Activated T-helper 9 cell treated with anti-CD3 and anti-CD28 coated beads, Interleukin-2, amount 50 U/mL, for 16 hours (primary cell): ENCODE measurements at places on chromosomes 7 and 10.

- DNase-seq = no peak
These were observed 58.6 kb downstream of the EBLN1 start for GRCh38 chr10:22159180-22159579.

DNA sequence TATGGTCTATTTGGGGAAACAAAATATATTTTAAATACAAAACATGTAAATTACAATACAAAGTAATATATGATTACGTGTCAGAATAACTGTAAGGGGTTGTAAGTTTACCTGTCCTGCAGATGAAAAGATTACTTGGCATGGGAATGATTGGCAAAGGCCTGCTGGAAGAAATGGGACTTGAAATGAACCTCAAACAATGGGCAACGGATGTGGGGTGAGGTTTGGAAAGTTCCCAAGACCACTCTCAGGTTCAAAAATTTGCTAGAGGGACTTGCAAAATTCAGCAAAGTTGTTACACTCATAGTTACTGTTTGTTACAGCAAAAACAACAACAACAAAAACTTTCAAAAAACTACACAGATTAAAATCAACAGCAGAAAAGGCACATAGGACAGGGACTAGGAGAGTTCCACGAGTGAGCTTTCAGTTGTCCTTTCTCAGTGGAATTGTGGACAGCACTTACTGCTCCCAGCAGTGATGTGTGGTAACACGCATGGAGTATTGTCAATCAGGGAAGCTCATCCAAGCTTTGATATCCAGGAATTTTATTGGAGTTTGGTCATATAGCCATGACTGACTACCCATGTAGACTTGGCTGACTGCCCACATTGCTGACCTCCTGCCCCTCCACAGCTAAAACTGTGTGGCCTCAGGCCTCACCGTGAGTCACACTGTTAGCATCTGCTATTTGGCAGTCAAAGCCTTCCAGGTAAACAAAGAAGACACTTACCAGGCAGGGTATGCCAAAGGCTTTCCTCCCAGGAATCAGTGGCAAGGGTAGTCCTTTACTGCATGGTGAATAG, 43.8 kb downstream of the EXOC6 start:
- DNase-seq = no peak

DNA sequence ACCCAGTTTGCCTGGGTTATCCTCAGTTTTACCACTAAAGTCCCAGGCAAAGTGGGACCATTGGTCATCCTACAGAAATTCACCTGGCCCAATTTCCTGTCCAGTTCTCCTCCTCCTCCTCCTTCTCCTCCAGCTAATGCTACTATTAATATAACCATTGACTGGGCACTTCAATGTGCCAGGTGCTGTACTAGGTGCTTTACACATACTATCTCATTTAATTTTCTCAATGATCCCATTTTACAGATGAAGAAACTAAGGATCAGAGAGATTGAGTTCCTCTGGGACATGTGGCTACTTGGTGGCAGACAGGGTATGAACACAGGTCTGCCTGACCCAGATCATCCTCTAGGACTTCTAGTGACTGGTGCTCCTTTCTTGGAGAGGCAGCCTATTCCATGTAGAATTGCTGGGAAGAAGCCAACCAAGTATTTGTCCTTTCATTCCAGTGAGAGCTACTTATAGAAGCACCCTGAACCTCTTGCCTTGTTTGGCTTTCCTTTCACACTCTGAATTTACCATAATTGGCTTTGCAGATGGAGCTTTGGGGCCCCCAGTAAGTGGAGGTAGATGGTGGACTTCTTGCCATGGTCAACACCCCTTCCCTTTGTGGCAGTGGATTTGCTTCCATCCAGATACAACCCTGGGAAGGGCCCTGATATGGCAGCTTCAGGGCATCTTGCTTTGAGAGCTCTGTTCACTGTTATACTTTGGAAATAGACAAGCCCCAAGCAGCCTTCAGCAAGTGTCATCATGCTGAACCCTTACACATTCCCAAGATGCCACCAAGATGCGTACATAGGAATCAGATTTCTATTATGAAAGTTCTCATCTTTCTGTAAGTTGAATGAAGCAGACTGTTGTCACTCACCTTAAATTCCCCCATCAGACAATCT, 78.7 kb downstream of the MYOF start:
- no peak for DNase-seq

DNA sequence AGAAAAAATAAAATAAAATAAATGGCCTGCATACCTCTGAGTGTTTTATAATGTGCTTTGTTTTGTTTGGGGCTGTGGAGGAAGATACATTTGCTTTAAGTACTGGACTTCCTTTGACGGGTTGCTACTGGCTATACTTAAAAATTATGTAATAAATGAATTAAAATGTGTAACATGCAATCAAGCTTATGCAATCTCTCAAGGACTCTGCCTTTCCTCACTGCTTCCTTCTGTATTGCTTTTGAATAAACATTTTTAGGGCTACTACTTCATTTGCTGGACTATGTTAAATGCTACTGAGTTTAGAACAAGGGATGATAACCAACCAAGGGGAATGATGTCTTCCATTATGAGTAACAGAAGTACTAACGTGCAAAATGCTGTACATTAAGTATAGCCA, 91.6 kb downstream of the ETV1 start:
- no peak for DNase-seq

- DNase-seq = no peak
These were observed 36.9 kb downstream of the ENTPD1 start for GRCh38 chr10:95792874-95793285.

GRCh38 chr7:96719164-96719563, 9.5 kb upstream of the SEM1 start:
- DNase-seq = no peak

GRCh38 chr10:122352817-122353525, 21.5 kb upstream of the PLEKHA1 start:
- DNase-seq = no peak

GRCh38 chr7:157359581-157359980, 22.8 kb downstream of the DNAJB6 start:
- DNase-seq = no peak

DNA sequence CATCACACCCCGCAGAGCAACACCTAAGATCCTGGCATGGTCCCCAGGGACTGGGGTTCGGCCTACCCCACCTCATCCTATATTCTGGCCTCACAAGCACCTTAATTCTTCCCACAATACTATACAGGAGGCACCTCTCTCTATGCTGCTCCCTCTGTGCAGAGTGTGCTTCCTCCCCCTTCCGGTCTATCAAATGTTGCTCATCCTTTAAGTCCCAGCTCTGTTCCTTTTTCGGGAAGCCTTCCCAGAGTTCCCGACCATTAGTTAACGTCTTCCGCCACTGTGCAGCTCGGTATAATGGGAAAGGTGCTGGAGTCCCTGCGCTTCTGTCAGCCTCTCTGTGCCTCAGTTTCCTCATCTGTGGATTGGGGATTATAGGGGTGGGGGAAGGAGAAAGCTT, 21.8 kb downstream of the PALD1 start:
- no peak for DNase-seq

DNA sequence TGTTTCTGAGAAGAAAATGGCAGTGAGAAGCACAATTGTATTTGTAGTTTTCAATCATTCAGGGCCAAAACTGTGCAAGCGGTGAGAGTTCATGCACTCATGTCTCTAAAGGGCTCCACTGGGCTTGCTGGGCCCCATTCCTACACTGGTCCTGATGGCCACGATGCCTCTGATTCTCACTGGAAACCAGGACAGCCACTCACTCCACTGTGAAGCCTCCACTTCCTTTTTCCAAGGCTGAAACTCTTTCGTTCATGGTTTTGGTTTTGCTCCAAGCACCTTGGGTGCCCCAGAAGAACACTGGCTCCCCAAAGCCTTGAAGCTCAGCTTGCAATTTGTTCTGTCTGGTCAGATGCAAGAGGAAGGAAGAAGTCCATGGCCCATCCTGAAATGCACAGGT, 390.0 kb upstream of the MKI67 start:
- no peak for DNase-seq

DNA sequence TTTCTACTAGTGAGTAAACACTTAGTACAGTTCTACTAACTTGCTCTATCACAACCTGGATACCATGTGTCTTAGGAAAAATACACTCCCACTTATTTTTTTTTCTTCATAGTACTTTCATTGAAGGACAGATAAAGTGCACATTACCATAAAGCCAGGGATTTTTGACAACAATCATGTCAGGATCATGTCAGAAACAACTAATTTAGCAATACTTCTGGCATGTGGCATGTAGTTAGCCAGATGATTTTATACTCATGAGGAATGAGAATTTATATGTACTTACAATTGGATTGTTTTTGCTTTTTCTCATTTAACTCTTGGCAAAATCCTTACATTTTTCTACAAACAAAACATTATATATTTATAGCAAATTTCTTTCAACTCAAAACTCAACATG, 630.7 kb upstream of the GRM3 start:
- DNase-seq = no peak

- no peak for DNase-seq
These were observed 13.7 kb upstream of the SAMD8 start for GRCh38 chr10:75097666-75098285.

DNA sequence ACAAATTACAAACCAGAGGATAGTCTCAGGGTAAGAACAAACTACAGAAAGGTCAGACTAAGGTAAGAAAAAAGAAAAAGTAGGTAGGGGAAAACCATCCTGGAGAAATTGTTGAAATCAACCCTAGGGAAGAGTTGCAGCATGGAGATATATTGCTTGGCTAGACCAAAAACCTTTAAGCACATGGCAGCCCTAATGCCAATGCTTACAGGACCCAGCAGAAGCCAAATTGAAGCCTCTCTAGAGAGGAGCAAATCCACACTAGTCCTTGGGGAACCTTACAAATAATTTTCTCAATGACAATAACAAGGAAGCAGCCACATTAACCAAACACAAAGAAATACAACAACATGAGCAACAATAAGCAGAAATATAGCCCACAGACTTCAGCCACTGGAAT, 81.9 kb downstream of the CNOT4 start:
- no peak for DNase-seq

- no peak for DNase-seq
These were observed 48.4 kb downstream of the DYNC1I1 start for GRCh38 chr7:95820778-95821177.

GRCh38 chr10:29608062-29608461, 26.7 kb downstream of the SVIL start:
- DNase-seq = no peak

DNA sequence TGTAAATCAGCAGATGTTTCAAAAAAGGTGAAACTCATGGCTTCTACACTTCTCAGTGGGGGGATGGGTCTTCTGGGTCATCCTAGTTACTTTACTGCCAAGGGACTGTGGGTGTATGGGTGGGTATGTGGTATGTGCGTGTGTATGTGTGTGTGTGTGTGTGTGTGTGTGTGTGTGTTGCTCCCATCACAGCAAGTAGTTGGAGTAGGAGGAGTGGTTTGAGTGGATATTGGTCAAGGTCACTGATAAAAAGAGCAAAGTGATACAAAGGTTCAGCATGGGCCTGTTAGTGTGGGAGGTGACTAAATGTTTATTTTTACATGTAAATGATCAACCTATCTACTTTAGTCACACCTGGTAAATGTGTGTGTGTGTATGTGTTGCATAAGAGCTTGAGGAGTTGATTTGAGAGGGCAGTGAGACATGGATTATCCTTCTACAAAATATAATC, 11.8 kb upstream of the COBL start:
- DNase-seq = no peak

GRCh38 chr10:133315847-133316246, 7.1 kb downstream of the ZNF511 start:
- no peak for DNase-seq
